ENCODE measurements at places on chromosomes 3 and 15. TPM values are rescaled to one million over a fixed set of nuclear protein-coding genes. Genes with fewer than 3 reads are reported as not detected.

GRCh38 chr15:58977887-58978286 is 9.6 kb upstream of the RNF111 start:
- no peak for DNase-seq

DNA sequence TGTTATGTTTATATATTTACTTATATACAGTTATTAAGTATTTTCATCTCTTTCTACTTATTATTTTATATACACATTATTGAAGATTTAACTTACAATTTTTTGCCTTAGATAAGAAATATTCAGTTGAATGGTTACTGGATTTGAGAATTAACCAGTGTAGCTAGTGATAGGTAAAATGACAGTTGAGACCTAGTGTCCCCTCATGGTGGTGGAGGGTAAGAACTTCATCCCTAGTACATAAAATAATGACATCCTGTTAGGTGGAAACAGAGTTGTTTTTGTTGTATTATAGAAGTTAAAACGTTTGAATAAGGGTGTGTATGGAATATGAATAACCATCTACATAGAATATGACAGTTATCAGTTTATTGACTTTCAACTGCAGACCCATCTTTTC is 1152.4 kb upstream of the ALCAM start:
- no peak for DNase-seq

DNA sequence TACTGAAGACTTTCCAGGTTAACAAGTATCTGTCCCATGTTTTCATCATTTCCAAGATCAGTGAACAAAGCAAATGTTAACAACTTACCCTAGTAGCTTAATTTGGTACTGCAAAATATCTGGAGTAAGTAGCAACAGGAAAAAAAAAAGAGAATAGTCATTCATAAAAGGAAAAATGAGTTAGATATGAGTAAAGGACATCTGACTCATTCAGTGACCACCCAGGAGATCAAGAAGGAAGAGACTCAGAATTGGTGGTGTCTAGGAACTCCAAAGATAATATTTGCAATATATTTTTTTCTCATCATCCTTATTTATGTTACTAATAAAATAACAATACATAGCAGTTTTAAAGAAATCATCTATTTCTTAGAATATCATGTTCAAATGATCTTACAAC is 253.8 kb upstream of the COL8A1 start:
- no peak for DNase-seq

Gene NEIL1
- polyA plus RNA-seq: 2.0 TPM

DNA sequence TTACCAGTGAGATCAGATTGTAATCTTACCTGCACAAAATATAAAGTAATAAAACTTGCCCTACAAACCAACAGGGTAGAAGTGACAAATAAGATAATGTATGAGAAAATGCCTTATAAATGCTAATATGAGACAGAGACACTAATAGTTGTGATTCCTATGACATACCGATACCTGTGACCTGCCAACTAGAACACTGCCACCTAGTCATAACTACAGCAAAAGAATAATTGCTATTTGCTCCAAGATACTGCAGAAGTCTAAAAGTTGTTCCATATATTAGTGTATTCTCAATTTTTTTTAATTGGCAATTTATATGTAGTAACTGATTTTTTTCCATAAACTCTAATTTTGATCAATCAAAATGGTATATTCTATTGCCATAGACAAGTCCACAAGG is 25.3 kb upstream of the GP5 start:
- DNase-seq: no peak

Gene LRIG1
- polyA plus RNA-seq: 94.3 TPM

Gene LEKR1
- polyA plus RNA-seq: 0.17 TPM

Gene HYKK
- polyA plus RNA-seq: 3.6 TPM

Gene ROPN1B
- not detected for polyA plus RNA-seq

GRCh38 chr3:150249779-150250470 is 158.2 kb upstream of the TSC22D2 start:
- DNase-seq: no peak

Gene CD86
- polyA plus RNA-seq: not detected

- no peak for DNase-seq
These were observed 191.7 kb upstream of the TLE3 start for GRCh38 chr15:70289191-70289955.

Gene XCR1
- not detected for polyA plus RNA-seq

- peak; percentile 29 for DNase-seq
These were observed 183.1 kb downstream of the CHST2 start for GRCh38 chr3:143302638-143303171.

DNA sequence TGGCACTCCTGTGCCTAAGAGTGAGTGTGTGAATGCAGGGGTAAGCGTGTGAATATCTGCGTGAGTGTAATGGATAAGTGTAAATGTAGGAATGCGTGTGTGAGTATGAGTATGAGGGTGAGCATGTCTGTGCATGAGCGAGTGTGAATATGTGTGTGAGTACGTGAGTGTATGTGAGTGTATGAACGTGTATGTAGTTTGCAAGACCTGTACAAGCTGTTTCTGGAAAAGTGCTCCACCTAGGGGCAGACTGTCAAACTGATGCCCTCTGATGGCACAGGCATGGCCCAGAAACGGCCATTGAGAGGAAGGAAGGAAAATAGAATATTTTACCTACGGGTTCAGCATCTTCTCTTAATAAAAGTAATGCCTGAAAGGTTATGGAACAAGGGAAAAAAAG is 24.4 kb upstream of the FRMD4B start:
- DNase-seq: no peak

DNA sequence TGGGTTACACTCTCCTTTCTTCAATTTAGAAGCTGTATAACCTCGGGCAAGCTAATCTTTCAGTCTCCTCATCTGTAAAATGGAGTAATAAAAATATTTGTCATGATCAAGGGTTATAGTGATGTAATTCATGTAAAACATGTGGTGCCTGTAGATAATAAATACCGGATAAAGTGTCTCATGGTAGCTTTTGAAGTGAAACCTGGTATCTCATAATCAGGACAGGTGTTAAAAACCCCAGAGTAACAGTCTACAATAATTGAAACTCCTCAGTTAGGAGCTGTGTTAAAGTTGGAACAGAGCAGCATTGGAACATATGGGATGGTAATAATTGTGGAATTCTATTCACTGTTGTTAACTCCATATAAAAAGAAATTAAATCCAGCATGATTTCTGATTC is 884 bp upstream of the KNL1 start:
- no peak for DNase-seq

DNA sequence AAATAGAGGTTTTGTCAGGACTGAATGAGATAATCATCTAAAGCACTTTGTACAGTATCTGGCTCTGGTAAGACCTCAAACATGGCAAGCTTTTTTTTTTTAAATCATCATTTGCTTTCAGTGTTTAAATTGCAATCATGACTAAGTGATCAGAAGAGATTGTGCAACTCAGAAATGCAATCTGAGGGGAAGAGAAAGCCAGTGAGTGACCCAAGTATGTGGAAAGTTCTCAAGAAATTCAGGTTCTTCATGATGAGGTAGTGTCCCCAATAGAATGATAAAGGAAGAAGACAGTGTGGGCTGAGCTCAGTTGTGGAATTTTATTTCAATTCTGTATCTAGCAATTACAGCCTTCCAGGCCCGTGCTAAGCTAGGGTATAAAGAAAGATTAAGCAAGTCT is 132.2 kb upstream of the TBC1D5 start:
- no peak for DNase-seq

Gene GOLGA6L7
- not detected for polyA plus RNA-seq

Gene C3orf20
- polyA plus RNA-seq: not detected

Gene GOLGA8K
- polyA plus RNA-seq: not detected

DNA sequence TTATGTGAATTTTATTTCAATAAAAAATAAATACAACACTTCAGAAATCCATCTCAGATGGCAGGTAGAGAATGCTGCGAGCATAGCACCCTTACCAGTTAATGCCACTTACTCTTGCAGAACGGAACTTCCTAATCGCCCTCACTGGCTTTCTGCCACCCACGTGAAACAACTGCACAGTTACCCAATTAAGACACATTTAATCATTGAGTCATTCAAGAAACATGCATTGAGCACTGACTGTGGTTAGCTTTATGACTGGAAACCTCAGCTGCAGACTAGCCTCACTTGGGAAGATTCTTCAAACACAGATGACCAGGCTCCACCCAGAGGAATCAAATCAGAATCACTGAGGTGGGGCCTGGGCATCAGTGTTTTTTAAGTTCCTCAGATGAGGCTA is 5.6 kb upstream of the MFGE8 start:
- peak; percentile 95 for DNase-seq

DNA sequence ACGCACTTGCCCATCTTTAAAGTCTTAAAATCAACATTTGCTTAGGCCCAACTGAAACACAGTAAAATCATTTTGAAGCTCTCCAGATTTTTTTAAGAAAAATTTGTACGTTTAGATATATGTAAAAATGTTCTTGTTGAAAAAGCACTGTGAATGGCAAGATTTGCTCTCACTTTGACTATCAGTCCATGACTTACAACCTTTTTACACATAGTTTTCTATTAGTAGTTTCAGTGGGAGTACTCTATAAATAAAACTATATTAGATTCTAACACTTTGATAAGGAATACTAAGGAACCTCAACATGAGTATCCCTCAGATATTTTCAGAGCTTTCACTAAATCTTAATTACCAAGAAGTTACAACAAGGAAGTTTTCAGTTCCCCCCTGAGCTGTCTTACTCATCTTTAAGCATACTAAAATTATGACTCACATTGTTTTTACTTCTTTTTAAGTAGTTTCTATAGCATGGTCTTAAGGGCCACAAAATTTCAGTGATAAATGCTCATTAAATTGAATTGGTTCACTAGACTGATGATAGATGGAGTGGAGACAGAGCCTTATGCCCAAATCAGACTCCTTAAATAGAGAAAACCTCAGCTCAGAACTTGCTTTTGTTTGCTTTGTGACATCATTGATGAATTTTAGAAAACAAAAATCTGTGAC is 31.6 kb upstream of the RAP2B start:
- DNase-seq: no peak

DNA sequence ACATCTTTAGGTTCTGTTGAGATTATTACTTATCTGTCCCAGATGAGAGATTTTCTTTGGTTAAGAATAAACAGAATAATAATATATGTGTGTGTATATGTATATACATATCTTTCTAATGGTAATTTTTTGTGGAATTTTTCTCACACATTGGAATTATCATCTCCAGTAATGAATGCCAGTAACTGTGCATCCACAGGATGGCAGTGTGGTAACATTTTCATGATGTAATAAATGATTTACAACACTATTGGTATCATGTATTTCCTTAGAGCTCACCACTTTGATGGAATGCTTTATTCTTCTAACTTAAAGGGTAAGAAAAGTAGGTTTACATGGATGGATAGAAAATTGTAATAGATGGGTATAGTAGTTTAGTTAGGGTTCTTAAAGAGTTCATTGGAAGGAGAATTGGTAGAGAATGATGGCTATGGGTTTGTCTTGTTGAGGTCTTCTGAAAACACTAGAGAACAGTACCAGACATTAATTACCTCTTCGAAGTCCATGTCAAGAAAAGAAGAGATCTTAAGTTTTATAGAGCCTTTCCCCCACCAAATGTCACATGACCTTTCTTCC is 78.1 kb downstream of the STT3B start:
- DNase-seq: no peak

- no peak for DNase-seq
These were observed 805 bp downstream of the SERPINI1 start for GRCh38 chr3:167736264-167736787.

DNA sequence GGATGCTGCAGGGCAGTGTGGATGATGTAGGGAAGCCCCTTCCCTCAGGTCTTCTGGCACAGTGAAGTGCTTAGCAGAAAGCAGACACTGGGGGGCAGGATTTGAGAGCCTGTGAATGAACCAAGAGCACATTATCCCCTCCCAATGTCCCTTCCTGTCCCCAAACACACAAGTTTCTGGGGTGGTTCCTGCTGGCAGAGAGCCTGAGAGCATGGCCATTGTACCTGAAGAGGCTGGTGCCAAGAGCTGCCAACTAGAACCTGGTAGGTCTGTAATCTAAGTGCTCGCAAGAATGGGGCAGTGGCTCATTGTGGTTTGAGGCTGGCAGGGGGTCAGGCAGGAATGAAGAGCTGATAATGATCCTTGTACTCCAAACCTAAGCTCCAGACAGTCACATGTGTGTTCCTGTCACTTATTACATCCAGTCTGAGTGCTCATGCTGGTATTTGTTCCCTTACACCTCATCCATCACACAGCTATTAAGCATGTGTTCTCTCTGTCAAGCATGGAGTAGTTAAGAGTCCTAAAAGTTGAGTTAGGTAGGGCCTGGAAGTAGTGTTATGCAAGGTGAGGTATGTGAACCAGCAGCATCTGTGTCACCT is 6.7 kb upstream of the CCR1 start:
- DNase-seq: no peak

Gene CLDN1
- 9.6 TPM for polyA plus RNA-seq

DNA sequence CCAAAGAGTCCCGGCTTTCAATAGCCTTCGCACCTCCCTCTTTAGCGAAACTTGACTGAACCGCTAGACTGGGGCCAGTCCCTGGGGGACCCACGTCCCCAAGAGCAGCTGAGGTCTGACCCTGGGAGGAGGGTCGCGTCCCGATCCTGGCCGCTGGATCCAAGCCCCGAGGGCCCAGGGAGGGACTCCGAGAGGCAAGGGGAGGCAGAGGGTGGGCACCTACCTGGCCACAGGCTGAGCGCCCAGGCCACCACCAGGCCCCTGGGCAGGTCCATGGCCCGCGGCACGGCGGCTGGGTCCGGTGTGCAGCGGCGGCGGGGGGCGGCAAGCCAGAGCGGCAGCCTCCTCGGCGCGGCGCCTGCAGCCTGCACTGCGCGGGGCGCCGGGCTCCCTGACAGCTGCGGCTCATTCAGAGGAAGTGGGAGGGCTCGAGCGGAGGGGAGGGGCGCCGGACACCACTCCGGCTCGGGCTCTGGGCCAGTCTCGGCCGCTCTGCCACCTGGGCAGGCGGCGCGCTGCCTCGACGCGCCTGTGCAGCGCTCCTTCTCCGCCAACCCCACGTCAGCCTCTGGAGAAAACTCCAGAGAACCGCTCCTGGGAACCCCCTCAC is at the start of gene ITGA11:
Gene ITGA11 (minus strand): TSS at position 372 of the 610 bp plus-strand sequence. CDS start 97 bp downstream, at position 275.
- no peak for DNase-seq

Gene ADIPOQ
- polyA plus RNA-seq: not detected

DNA sequence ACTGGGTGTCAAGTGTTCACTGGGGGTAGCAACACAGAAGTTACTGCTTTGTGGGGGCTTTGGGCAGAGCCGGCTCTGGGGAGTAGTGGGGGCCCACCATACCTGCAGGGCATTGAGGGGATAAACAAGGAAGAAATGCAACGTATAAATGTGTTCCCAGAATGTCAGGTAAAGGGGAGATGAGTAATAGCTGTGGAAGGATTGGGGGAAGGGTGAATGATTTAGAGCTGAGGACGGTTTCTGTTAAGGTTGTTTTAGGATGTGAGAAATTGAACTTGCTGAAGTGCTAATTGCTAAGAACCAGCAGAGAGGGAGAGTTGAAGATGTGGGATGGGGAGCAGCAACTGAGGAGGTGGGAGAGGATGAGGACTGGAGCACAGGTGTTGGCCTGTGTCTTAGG is 10.7 kb downstream of the SCG5 start:
- DNase-seq: no peak

Gene IRAK2
- polyA plus RNA-seq: 8.9 TPM

DNA sequence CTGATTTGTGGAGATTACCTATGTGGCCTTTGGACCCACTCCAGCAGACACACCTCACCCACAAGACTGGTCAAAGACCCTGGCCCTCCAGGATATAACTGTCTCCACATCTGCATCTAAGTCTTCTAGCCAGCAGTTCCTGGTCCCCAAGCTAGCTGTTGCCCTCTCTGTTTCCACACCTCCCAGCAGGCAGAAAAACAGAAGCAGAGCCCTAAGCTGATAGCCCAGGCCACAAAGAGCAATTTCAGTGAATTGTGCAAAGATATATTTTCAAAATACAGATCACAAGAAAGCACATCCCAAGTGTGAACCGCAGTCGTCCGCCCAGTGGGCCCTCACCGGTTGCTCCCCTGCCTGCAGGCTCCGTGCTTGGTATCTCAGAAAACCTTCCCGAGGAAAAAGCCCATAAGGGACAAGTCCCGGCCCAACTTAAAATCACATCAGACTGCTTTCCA is 2.6 kb downstream of the TNIK start:
- no peak for DNase-seq

All from AG04450 (cell line).